ENCODE measurements at places on chromosomes 1 and 21.

DNA sequence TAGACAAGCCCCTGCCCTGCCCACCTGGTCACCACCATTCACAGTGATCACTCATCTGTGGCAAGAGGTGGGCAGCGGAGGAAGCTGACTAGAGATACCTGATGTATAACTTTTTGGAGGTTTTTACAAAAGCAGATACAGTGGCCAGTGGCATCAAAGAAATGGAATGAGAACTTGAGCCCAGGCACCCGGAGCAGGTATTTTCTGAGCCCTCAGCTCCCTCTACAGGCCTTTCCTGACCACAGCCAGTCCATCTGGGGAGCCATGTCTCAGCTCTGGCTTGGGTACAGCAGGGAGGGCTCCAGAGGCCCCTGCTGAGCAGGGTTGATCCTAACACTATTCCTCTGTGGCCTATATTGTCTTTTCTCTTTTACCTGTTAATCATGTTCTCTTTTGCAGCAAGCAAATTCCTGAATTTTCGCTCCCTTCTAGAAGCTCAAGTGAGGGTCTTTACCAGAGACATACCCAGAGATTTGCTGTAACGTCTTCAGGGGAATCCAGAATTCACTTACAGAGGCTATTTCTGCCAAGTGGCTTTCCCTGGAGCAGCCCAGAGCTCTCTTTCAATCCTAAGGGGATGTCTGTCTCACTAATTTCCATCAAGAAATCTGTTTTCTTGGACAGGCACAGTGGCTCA, 27.3 kb downstream of the GPR157 start:
- DNase-seq: no peak

GRCh38 chr1:232962761-232963745, 12.6 kb downstream of the NTPCR start:
- DNase-seq: no peak

DNA sequence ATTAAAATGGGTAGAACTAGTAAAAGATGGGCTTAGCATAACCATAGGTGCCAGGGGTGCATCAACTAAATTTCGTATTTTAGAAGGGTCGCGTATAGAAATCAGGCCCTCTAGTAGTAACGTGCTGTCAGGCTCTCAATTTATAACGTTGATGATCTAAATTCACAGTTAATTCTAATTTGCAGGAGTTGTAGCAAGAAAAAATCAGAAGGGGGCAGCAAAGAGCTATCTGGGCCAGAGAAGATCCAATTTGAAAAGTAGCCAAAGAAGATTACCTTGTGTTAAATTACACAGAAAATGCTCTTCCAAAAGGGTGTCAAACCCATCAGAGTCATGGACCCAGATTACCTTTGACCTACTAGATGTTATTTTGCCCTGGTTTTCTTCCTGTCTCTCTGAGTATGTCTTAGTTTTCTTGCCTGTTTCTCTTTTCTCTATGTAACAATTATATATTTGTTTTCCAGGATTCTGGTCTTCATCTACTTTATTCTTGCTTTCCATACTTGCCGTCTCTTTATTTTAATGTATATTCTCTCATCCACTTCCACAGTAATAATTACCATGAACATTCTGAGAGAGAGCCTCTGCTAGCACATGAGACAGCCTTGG, 1030.9 kb downstream of the AMY1C start:
- DNase-seq: no peak

- peak; percentile 90 for DNase-seq
Measured at GRCh38 chr1:224113918-224114786, at the start of gene FBXO28. FBXO28 (plus strand) TSS chr1:224114111; CDS start chr1:224114130, 19 bp downstream.

GRCh38 chr1:202244841-202245261, 51.3 kb downstream of the LGR6 start:
- DNase-seq: no peak

GRCh38 chr1:172895050-172895460, 155.7 kb downstream of the TNFSF18 start:
- no peak for DNase-seq

- DNase-seq: no peak
Measured at GRCh38 chr1:161768986-161769672, 3.0 kb downstream of the ATF6 start.

DNA sequence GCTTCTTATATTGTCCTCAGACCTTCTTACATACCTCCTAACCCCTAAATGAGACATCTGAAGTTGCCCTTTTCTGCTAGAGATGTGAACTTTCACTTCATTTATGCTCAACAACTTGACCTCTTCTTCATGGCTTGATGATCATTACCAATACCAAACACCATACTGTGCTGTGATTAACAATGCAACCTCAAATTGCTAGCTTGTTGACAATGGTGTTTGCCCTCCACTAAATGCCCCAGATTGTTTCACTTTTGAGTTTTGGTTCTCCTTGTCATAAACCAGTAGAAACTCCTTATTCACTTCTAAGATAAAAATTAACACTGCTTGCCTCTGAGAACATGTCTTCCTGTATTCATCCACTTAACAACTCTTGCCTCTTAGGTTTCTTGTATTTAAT, 5.6 kb downstream of the JAK1 start:
- no peak for DNase-seq

- DNase-seq: no peak
Measured at GRCh38 chr1:97693601-97694000, 227.2 kb downstream of the DPYD start.

DNA sequence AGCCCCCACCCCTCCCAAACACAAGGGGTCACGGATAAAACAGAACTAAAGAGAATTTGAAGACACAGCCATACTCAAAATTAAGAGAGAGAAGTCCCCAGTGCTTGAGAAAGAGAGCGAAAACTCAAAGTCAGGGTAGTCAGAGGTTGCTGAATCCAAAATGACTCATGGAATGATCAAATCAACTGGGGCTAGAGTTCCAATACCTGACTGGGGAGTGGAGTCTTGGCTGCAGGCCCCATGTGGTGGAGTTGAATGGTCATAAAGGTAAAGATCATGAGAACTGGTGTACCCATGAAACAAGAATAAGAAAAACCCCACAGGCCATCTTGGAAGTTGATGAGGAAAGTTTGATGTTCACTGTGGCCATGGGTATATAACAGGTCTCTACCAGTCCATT, 84.5 kb upstream of the LRRN2 start:
- no peak for DNase-seq

DNA sequence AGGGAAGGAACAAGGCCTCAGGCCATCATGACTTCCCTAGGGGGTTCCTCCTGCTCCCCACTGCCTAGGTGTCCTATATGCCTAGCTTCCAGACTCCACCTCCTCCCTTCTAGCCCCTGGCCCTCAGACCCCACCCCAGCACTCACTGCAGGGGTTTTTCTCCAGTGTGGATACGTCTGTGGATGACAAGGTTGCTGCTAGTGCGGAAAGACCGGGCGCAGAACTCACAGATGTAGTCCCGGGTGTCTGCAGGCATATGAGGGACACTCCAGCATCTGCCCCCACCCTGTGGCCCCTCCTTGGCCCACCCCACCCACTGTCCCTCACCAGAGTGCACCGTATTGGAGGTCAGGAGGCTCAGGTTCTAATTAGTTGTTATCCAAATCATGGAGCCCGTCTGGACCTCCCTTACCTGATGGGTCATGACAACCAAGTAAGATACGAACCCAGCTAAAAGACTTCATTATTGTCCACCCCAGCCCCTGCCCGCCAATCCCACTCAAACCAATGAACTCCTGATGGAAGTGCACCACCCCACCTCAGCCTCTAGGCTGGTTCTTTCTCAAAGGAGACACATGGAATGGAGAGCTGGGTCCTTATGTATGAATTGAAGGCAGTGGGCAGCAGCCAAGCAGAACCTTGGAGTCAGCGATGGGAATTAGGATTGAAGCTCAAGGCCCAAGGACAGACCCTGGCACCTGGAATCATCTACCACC, 8.2 kb downstream of the ZNF692 start:
- no peak for DNase-seq

DNA sequence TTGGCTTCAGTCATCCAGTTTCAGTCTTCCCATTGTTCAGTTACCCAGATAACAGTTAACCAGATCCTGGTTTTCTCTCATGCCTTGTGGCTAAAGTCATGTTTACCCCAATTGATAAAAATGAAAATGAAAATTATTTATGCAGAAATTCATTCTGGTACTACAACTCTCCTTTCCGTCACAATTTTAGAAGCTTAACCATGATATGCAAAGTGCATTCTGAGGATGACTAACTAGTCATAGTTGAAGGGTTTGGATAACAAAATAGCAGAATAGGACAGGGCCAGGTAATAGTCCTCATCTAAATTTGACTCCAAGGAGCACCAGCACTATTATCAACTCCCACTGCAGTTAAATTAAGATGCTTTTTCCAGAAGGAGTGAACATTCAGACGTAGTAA, 94.7 kb downstream of the NTMT2 start:
- no peak for DNase-seq

GRCh38 chr1:149927563-149928400, at the start of gene SF3B4:
SF3B4 (minus strand) TSS chr1:149927803; CDS start chr1:149927759, 44 bp downstream.
- DNase-seq: peak; percentile 95

GRCh38 chr1:184419350-184420161, 32.7 kb downstream of the C1orf21 start:
- DNase-seq: no peak

DNA sequence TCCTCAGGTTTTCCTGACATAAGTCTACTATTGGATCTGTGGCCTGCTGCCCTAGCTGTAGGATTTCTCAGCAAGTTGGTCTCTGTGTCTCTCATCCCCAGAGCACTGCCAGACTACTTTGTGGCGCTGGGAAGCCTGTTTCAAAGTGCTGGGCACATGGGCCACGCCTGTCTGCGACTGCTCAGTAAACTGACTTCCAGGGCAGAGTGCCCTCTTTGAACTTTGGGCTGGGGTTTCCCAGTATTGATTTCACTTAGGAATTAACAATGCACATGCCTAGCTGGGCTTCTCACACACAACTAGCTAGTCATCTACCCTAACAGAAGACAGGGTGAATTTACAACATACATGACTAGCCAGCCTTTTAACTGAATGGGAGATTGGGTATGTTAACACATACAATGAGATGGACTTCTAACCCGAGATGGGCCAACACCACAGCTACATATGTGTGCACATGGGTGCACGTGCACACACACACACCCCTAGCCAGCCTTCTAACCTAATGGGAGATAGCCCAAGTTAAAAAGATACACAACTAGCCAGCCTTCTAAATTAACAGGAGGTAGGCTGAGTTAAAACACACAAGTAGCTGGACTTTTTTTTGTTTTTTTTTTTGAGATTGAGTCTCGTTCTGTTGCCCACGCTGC, 6.9 kb upstream of the TRIM17 start:
- DNase-seq: no peak

DNA sequence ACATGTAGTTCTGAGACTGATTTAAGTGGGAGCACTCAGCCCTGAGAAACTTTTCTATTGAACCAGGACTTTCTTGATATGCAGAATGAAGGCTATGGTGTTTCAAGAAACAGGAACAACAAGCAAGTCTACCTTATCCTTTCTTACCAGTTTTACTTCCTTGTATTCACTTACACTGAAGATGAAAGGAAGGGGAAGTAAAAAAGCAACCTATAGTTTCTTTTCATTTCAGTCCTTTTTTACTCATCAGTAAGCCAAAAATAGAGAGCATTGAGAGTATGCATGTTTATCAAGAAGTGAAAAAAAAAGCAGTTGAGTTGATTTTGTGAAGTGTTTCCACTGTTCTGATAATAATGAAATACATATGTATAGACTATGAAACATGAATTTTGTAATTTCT, 1010.3 kb downstream of the AMY1C start:
- no peak for DNase-seq

DNA sequence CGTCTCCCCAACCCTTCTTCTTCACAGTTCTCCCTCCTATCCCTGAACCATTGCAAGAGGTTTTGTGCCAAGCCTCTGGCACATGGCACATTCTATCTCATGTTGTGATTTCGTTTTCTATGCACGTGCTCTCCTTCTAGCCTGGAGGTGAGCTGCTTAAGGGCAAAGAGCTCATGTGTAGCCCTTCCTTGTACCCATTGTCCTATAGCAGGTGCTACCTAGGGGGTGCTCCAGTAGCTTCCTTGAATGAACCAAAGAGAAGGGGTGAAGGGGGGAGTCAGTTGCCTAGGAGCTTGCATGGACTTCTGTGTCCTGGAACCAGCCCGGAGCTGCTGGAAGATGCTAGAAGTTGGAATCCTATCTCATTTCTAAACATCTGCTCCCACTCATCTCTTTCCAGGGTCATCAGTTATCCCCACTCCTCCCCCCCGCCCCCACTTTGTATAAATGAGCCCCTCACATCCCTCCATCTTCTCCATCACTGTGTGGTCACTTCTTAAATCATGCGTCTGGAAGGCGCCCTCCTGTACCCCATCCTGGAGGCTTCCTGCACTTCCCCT, 535 bp upstream of the DISC1 start:
- DNase-seq: no peak

DNA sequence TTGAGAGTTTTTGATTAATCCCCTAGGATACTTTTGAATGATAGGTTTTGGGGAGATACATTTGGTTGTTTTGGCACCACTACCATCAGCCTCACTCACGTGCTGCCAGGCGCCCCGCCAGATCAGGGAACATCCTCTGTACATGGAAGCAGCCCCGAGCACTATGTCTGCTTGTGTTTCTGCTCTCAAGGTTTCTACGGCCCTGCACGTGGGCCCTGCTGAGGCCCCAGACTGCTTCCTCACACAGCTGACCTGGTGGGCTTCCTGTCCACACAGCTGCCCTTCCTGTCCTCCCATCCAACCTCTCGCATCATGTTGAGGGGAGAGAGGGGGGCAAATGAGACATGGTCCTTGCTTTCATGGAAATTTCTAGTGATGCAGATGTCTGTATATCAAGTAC, 20.0 kb downstream of the ADARB1 start:
- no peak for DNase-seq

GRCh38 chr1:159188375-159188788, 16.3 kb upstream of the ACKR1 start:
- DNase-seq: peak; percentile 14

DNA sequence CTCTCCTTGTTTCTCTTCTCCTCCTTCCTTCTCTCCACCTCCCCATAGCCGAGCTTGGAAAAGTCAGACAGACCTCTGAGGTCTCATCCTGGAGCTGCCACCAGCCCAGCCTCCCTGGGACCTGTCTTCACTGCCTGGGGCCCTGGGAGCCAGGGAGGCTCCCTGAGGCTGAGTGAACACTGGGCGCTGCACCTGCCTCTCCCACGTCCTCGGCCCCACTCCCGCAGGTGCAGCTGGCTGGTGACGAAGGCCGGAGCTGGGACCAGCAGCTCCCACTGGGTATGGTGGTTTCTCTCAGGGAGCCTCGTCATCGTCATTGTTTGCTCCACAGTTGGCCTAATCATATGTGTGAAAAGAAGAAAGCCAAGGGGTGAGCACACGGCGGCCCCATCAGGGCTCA, 5.3 kb downstream of the TNFRSF14 start:
- DNase-seq: no peak

GRCh38 chr1:161342821-161343220, 24.9 kb downstream of the CFAP126 start:
- no peak for DNase-seq

- DNase-seq: no peak
Measured at GRCh38 chr1:201711811-201712210, 117.1 kb upstream of the IPO9 start.

GRCh38 chr21:41825881-41826280, 53.3 kb downstream of the PRDM15 start:
- no peak for DNase-seq

DNA sequence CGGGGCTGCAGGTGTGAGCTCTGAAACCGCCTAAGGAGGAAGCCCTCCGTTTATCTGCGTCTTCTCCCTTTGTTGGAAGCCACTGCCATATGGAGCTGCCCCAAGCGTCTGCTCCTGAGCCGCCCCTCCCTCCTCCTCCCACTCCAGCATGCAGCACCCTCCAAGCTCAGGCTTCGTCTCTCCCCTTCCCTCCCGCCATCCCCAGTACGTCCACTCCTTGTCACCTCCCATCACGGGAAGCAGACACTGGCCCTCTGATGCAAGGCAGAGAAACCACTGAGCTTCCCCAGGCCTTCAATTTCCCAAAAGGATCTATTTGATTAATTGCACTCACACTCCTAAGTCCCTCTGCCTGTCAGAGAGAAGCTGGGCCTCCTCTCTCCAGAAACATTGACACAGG, 52.5 kb downstream of the NFASC start:
- DNase-seq: no peak

Data from T-helper 1 cell (primary cell).